Immature natural killer cell (primary cell): ENCODE measurements at places on chromosomes 4 and X.

DNA sequence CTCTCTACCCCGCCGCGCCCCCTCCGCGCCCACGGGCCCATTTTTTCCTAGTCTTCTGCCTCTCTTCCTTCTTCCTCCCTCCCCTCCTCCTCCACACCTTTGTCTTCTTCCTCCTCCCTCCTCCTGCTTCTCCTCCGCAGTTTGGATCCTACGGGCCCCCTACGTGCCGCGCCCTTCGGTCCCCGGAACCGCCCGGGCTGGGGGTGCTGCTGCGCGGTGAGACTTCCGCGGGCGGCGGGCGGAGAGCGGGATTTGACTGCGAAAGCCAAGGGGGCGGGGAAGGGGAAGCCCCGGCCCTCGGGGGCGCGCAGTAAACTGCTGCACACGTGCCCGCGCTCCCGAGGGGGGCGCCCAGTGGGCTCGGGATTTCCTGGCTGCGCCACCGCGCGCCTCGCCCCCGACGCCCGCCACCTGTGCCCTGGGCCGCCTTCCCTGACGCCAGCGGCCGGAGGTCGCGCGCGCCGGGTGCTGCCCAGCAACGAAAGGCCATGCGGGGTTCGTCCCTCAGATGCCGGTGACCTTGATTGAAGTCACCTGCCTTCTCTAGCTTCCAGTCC lies 3.3 kb upstream of the NKX3-2 start:
- DNase-seq = peak; percentile 27

DNA sequence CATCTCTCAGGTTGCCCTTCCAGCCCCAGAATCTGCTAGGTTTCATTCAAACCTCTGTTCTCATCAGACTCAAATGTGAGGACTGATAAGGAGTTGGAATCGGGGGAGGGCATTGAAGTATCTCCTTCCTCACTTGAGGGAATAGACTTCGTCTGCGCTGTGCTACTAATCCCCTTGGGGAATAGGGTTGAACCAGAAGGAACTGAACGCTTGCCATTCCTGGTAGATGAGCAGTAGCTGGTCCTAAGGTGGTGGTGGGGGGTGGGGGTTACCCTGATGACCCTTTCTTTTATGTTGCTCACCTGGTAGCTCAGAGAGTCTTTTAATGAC lies 692 bp upstream of the SLC9A7 start:
- DNase-seq = no peak

- no peak for DNase-seq
Observed at GRCh38 chr4:98722000-98722399, 63.6 kb upstream of the TSPAN5 start.

DNA sequence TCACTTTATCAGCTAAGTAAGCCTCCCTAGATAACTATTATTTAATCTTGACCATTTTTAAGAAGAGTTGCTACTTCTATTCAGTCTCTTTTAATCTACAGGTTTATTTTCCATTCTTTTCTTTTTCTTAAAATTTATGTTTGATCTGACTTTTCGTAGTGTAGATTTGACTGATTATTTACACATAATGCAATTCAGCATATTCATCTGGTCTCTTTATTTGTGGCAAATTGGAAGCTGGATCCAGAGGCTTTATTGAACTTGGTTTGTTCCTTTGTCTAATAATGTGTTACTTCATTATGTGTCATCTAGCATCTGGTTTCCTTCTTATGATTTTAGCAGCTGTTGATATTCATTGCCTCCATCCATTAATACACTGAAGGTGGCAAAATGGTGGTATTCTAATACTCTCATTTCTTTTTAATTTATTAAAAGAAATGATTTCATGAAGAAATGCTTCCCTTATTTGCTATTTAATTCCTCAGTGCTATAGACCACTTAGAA lies 113.0 kb downstream of the FBXW7 start:
- no peak for DNase-seq

- DNase-seq = no peak
Observed at GRCh38 chr4:17033025-17033767, 134.8 kb upstream of the LDB2 start.

- DNase-seq = no peak
Observed at GRCh38 chrX:9420275-9421265, 44.3 kb upstream of the TBL1X start.

DNA sequence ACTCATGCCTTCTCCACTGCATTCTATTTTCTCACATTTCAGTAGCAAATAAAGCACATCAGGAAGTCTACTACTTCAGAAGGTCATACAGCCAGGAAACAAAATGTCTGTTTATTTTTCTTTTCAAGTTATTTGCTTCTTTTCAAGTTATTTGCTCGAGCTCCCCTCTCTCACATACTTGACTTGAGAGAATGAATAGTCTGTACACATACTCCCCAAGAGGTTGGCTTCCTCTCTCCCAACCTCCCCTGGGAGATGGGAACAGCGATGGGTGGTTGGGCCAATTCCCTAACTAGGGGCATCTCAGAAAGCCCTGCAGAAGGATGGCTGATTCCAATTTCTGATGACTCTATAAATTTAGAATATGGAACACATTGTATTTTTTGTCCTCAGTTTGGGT lies 64.7 kb upstream of the PTPN13 start:
- DNase-seq = no peak

DNA sequence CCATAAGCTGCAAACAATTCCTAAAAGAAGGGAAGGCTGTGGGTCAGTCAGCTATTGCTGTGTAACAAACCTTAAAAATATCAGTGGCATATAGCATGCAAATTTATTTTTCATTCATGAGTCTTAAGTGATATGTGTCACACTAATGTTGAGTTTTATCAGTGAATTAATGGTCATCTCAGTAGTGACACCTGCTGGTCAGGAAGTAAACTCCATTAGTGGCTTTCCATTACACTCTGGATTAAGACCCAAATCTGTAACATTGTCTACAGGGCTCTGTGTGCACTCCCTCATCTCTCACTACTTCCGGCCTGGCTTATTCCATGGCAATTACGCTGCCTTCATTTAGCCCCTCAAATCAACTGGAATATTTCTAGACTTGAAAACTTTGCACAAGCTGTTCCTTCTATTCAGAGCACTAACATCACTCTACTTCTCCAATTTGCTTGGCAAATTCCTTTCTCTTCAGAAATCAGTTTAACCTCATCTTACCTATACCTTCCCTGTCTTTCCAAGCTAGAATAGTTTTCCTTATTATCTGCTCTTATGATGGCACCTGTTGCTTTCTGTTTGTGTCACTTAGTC lies 217.3 kb upstream of the TAPT1 start:
- DNase-seq = no peak

- no peak for DNase-seq
Observed at GRCh38 chr4:22356987-22357596, 158.8 kb downstream of the ADGRA3 start.

DNA sequence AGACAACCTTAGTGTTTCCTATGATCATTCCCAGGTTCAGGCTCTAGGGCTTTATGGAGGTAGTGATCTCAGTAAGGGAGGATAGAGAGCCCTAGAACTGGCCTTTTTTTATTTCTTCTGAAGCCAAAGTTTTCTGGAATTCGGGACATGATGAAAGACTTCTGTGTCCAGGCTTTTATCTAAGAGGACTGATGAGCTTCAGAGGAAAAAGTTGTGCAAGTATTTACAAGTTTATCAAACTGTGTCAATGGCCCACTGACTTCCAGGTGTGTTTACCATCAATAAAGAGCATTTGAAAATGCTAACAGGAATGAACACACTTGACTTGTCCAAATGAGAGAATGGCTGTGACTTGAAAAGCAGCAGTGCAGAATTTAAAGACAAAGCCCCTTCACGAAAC lies 254.6 kb downstream of the DCTD start:
- no peak for DNase-seq
